ENCODE measurements at places on chromosomes 4 and X.

- DNase-seq, result no peak
Measured at GRCh38 chrX:150968862-150969720, 14.0 kb upstream of the HMGB3 start.

- no peak for DNase-seq
Measured at GRCh38 chr4:153593161-153593560, 90.9 kb upstream of the TLR2 start.

DNA sequence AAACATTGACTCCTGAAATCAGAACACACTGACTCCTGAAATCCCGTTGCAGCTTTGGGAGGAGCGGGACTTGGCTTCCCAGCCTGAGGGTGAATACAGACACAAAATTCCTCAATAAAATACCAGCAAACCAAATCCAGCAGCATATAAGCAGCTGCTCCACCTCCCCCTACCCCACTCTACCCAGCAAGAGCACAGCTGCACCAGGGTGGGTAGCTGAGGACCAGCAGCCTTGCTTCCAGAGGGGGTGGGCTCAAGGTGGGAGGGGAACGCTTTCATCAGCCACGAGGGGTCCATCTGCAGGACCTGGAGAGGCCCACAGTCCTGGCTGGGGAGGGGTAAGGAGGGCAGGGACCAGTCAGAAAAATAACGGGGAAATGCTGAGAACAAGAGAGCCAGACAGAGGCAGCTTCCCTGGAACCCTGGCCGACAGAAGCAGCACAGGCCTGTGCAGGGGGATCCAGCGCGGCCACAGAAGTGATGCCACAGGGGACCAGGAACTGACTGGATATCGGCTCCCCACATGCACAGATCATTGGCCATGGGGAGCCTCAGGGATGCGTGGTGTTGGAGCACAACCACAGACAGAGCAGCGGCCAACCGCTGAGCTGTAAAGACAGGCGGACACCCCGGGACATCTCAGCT lies 49.8 kb downstream of the FGFRL1 start:
- no peak for DNase-seq

DNA sequence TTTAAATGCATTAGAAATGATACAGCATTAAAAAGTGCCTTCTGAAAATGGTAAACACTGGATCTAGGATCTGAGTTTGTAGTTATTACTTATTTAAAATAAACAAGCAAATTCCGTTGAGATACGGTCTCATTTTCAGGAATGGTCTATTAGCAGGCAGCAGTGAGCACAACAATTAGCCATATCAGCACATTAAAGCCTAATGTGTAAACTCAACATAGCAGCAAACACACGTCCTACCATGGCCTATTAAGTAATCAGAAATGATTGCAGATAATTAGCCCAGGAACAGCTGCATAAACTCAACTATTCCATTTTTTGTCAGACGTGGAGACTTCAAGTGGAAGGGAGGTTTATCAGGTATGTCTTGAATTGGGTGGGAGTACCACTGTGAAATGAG lies 61.8 kb downstream of the NEIL3 start:
- DNase-seq, result no peak

GRCh38 chrX:16993791-16994318 lies 47.4 kb downstream of the REPS2 start:
- no peak for DNase-seq

GRCh38 chrX:16436348-16437188 lies 213.4 kb upstream of the S100G start:
- peak; percentile 20 for DNase-seq

- DNase-seq, result no peak
Measured at GRCh38 chr4:41134581-41134980, 79.8 kb downstream of the APBB2 start.

- DNase-seq, result no peak
Measured at GRCh38 chr4:108327642-108328382, 159.1 kb upstream of the LEF1 start.

DNA sequence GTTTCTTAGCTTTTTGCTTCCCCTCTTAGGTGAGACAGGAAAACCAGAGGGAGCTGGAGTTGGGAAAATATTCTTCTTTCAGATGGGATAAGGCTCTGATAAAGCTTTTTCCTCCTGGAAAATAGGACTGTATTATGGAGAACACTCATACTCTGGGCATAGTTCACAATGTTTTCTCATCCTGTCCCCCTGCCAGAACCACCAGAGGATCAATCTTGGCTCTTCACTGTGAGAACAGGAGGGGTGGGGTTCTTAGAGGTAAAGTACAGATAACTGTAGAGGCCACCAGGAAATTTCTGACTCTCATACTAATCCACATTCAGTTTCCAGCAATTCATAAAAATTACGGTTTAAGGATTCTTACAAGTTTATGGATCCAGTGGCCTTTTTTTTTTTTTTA lies 661.8 kb upstream of the MAGEB2 start:
- no peak for DNase-seq

DNA sequence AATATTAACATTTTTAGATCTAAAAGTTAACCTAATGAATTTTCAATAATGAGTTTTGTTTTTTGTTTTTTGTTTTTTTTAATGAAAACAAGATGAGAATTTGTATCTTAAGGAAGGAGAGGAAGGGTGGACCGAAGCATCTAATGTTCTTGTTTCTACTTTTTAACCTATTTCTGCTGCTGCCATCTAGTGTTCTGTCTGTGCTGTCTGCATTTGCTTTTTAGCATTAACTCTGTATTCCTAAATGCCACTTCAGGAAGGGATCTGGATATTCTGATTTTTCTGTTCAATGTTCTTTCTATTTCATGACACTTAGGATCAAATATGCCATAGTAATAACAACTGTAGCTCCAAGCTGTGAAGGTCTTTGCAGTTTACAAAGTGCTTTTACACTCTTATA lies 161.7 kb downstream of the BRWD3 start:
- no peak for DNase-seq

- no peak for DNase-seq
Measured at GRCh38 chr4:39369301-39369700, 3.1 kb upstream of the RFC1 start.

DNA sequence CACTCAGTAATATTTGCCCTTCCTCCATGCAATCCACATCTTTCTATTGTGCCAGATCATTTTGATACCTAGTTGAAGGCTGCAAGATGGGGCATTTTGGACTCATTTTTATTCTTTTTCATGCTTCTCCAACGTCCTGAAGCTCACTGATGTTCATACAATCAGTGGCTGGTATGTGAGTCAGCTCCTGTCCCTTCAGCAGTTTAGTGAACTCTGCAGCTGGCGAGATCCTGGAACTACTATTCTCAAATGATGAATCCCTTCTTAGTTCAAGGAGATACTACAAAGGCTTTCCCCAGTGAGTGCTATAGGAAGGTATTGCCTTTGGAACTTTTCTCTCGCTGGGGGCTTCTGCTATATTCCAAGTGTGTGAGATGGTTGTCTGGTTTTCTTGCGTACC lies 9.6 kb upstream of the CCDC149 start:
- DNase-seq, result no peak

- DNase-seq, result no peak
Measured at GRCh38 chr4:26032142-26032541, 118.1 kb downstream of the SMIM20 start.

DNA sequence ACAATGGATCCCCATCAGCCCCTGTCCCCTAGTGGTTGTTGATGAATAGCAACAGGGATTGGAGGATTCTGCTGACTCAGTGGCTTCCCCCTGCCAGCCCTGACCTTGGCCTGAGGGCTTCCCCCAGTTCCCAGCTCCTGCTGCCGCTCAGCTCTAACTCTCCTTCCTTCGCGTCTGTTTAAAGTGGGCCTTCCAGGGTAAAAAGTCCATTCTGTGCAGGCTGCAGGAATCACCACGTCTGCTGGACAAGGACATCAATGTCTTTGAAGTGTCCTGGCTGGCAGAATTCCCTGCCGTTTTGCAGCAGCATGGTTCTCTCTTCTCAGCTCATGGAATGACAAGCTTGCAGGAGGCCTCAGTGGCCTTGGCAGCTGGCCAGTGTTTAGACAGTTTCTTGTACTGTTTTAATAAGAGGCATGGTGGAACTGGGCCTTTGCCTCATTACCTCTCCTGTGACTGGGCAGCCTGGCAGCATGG lies 152.5 kb upstream of the STX18 start:
- no peak for DNase-seq

GRCh38 chrX:134969726-134970125 lies 21.1 kb upstream of the SMIM10 start:
- no peak for DNase-seq

DNA sequence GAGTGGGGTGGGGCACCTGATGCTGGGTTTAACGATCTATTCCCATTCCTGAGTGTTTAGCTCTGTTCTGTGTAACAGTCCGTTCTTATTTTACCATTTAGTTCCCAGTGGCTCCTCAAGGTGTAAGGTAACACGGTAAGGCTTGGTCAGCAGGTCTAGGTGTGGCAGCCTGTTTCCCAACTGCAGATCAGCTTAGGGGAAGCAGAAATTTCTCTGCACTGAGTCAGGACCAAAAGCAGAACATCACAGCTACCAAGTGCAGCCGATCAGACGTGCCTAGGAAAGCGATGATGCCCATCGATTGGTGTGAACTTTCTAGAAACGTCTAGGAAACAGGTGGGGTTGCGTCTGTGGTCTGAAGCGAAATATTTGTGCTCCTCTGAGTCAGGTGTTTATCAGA lies 240.1 kb downstream of the STIM2 start:
- no peak for DNase-seq

DNA sequence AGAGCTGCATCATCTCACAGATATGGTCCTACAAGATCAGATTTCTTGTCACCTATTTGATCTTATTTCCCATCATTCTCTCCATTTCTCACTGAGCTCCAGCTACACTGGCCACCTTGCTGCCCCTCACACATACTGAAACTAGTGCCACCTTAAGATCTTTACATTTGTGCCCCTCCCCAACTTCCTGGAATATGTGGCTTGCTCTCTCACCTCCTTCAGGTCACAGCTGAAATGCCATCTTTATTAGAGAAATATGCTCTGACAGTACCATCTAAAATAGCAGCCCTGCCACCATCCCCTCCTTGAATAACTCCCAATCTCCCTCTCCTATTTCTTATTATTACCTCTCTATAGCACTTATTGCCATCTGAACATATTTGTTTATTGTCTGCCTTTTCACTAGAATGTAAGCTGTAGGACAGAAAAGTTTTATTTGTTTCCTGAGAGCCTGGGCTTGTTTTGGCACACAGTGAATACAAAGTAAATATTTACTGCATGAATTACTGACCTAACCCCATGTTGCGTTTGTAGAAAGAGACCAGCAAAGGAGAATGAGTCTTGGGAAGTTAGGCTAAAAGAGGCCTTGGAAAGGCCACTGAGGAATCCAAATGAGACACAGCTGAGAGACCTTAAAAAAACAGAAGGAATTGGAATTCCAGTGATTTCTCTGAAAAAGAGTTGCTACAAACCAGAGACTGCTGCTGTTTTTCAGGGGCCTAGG lies 22.7 kb downstream of the DYNLT3 start:
- no peak for DNase-seq

GRCh38 chr4:144611850-144612249 lies 34.1 kb upstream of the HHIP start:
- DNase-seq, result no peak

DNA sequence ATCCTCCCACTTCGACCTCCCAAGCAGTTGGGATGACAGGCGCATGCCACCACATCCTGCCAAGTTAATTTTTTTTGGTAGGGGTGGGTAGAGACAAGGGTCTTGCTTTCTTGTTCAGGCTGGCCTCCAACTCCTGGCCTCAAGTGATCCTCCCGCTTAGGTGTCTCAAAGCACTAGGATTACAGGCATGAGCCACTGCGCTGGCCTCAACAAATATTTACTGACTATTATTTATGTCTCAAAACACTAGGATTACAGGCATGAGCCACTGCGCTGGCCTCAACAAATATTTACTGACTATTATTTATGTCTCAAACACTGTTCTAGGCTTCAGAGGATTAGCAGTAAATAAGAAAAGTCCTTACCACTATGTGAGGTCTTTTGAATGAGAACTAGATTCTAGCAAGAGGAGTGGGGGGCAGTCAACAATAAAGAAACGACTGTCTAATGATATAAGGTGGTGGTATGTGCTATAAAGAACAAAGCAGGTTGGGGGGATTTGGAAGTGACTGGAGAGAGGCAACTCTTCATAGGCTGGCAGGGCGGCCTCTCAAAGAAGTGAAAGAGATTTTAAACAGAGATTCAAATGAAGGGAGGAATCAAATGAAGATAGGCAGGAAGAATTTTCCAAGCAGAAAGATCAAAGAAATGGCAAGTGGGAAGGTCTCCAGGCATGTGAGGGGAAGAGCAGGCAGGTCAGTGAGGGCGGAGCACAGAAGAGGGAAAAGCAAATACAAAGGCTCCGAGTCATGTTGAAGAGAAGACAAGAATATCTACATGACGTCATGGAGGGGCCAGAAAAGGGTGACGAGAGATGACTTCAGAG lies 12.7 kb upstream of the ACSL1 start:
- DNase-seq, result no peak

DNA sequence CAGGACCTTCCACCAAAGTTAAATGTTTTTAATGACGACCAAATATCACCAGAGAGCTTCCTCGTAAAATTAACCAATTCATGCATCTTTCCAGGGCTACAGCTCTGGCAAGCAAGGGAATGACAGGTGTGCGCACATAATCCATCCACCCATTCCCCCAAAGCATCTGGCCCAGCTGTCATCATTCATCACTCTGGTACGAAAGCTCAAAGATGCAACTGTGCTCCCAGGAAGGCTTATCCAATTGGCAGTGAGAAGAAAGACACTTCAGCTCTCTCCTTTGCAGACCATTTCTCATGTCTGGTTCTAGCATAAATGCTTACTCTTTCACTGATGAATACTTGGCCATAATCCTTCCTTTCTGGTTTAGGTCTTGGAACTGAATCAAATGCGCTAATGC lies 139.2 kb downstream of the NSUN7 start:
- DNase-seq, result no peak

GRCh38 chr4:114271031-114271430 lies 291.6 kb upstream of the ARSJ start:
- DNase-seq, result no peak

GRCh38 chr4:38154681-38155588 lies 194.7 kb downstream of the PTTG2 start:
- DNase-seq, result peak; percentile 19

DNA sequence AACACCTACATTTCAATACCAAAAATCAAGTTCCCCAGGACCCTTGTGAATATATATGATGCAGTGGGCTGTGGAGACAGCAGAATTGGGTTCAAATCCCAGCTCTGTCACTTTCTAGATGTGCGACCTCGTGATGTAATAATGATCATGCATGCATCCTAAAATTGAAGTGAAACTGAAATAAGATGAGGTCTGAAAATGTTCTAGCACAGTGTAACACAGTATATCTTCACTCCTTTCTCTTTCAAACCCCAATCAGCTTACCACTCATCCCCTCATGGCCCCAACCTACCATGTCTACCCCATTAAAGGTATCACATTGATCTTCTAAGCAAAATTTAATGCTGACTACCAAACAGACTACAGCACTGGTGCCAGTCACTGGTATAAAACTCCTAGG lies 69.9 kb upstream of the BRS3 start:
- no peak for DNase-seq
